T-helper 17 cell (primary cell): ENCODE measurements at places on chromosomes 7 and 10.

GRCh38 chr10:123890226-123890625, 1.4 kb downstream of the CPXM2 start:
- no peak for DNase-seq

DNA sequence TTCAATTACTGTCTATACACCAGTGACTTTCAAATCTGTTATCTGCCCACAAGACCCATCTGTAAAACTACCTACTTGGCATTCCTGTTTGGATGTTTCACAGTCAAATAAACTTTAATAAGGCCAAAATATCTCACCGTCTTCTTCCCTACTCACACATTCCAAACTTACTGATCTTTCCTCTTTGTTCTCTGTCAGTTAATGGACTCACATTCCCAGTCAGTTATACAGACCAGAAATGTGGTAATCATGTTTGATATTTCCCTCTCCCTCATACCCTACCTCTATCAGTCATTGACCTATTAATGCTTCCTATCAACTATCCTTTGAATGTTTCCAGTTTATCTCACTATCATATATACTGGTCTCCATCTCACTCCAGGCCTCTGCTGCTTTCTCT, 28.5 kb upstream of the HDAC9 start:
- DNase-seq = no peak

GRCh38 chr7:15856311-15856710, 169.8 kb upstream of the MEOX2 start:
- no peak for DNase-seq

DNA sequence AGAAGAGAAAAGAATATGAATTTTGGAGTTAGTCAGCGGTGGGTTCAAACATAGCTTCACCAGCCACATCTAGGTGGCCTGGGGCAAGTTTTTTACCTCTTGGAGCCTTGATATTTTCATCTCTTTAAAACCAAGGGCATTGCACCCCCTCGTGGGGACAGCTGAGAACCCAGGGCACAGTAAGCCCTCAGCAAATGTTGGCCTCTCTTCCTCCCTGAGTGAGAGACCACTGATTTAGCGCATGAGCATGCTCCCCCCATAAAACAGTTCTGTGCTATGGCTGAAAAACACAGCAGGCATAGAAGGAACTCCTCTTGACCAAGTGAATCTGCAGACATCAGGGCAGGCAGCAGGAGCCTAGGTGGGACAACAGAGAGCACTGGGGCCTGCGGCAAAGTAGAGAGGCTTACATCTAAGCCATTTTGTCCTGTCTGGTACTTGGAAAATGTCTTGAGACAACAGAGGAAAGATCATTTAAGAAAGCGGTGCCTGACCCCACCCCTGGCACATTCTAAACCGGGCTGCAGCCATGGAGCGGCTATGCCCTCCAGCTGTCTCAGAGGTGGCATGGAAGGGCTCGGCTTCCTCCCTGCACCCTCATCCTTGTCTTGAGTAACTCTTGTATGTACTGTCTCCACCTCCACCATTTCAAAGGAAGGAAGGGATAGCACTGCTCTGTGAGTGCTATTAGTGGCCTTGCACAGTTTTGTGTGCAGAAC, 94.7 kb downstream of the ARHGAP22 start:
- no peak for DNase-seq

GRCh38 chr7:6563936-6564770, 12.9 kb upstream of the GRID2IP start:
- DNase-seq = no peak
